ENCODE measurements at places on chromosomes 7 and 10. TPM values are rescaled to one million over a fixed set of nuclear protein-coding genes. Genes with fewer than 3 reads are reported as not detected.

GRCh38 chr7:55133630-55134358, 115.0 kb downstream of the EGFR start:
- peak; percentile 96 for DNase-seq

DNA sequence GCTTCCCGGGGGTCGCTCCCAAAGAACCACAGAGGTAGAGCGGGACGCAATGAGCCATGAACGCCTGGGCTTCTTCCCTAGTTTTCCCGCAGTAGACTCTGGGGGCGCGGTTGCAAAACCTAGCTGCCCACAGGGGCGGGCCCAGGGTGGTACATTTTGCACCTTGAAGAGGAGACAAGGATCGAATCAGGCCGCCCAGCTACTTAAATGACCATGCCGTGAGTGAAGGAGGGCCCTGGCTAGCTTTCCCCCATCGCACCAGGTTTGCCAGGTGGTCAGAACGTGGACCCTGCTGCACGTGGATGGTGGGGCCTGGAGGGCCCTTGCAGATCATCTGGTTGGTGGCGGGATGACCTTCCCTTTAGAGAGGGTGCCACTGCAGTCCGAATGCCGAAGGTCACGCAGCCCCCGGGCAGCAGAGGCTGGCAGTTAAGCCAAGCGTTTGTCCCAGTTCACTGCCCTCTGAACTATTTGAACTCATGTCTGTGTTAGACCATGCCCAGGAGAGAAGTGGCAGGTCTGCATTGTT, 604 bp upstream of the SHTN1 start:
- DNase-seq, result no peak

UCMA gene
- total RNA-seq, result not detected

DNA sequence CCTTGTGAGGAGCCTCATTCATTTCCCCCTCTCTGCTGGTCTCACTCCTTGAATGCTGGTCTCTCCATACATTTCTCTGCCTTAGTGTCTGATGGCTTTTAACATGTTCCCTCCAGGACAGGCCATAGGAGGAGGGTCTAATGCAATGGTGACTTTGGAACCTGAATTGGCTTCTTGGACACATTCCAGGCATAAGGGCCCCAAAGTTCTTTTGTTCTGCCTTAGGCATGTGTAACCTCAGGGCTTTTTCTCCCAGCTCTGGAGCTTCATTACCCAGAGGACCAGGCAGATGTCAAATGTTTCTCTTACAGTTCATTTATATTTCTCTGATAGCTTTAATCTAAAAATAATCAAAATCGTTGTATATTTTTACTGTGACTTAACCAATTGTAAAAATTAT, 162.6 kb downstream of the SDK1 start:
- no peak for DNase-seq

GRCh38 chr7:26340476-26341018, 48.9 kb downstream of the SNX10 start:
- no peak for DNase-seq

SCART1 gene
- 1.5 TPM for total RNA-seq

DNA sequence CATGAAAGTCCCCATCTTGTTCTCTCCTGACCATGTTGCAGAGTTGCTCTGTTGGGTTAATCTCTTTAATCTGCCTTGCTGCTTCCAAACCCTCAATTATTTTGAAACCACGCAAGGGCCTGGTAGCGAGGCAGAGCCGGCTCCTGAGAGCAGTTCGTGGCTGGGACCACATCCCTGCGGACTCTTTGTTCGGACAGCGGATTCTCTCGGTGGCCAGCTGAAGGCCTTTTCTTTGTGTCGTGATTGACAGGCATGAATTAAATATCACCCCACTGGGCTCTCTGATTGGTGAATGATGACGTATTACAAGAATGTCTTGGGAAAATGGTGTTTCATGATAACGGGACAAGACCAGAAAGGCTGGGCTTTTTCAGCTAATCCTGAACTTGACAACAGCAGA, 66.9 kb upstream of the ARHGAP21 start:
- DNase-seq, result no peak

MMRN2 gene
- total RNA-seq, result 0.12 TPM

- DNase-seq, result no peak
These were observed 736 bp downstream of the SKIDA1 start for GRCh38 chr10:21524526-21525366.

DNA sequence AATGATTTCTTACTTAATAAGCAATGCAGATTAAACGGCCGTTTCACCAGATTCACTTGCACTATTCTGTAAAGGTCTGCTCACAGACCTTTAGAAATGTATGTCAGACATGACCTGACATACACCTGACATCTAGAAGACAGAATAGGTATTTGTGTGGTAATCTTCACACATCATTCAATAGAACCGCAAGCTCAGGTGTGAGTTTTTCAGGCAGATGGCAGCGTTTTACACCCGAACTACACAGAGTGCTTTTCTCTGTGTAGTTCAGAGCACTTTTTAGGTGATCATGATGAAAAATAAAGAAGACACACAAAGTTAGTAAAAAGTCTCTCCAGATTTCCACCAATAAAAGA, 63.2 kb downstream of the PRKCQ start:
- no peak for DNase-seq

- DNase-seq, result no peak
These were observed 120.2 kb upstream of the ODAD2 start for GRCh38 chr10:28118985-28119628.

GRCh38 chr7:27242154-27242553, 448 bp upstream of the EVX1 start:
- DNase-seq, result no peak

DNA sequence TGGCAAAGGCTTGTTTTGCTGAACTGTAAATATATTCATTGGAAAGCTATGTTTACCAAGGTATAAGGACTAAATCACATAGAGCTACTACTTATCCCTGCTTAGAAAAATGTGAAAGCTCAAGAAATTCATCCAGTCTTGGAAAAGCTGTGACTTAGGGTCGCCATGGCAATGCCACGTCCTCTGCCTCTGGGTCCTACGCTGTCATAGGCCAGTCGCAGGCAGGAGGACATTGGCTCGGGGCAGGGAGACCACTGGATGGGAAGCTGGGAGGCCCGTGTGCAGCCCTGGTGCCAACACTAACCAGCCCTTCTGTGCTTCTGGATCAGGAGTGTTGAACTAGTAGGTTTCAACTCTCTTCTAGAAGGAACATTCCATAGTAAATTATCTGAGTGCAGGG, 67.3 kb upstream of the PDZD8 start:
- no peak for DNase-seq

COMMD3 gene
- total RNA-seq, result 75.4 TPM

GRCh38 chr7:159068893-159069448, 75.7 kb downstream of the VIPR2 start:
- DNase-seq, result no peak

CYP3A4 gene
- total RNA-seq, result not detected

- no peak for DNase-seq
These were observed 92.4 kb downstream of the ARID5B start for GRCh38 chr10:61993711-61994401.

LIPF gene
- not detected for total RNA-seq

- DNase-seq, result no peak
These were observed 40.6 kb upstream of the ABCA13 start for GRCh38 chr7:48130658-48131108.

DNA sequence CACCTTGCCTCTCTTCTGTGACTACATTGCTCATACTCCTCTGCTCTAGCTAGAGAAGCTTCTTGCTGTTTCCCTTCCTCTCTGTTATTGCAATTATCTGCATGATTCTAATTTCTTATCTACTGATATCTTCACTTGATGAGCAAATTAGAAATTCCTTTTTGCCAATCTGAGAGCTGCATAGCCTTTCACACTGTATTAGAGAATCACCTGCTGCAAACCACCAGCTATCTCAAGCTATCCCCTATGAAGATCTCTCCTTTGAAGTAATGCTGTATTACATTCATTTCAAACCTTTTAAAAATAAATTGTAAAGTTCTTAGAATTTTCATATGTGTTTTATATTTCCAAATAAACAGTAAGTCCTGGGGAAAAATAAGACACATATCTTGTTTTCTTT, 89.0 kb upstream of the ZNF804B start:
- DNase-seq, result no peak

DNA sequence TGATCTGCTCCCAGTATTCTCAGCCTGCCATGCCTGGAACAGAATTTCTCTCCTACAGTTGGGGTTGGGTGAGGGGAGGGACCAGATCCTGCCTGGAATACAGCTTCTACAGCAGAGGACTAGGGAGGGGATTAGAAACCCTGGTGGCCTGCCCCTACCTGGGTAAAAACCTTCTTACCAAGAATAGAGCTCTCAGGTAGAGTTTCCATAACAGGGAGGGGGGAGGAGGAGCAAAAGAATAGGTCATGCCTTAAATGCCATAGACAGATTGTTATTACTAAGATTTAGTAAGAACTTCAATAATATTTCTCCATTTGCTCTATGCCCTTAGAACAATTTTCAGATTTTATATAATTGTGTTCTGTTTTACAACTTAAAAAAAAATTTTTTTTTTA, 33.5 kb upstream of the TSPAN33 start:
- no peak for DNase-seq

VSTM2A gene
- total RNA-seq, result not detected

- DNase-seq, result no peak
These were observed 81.1 kb downstream of the XRCC2 start for GRCh38 chr7:152594801-152595200.

DNA sequence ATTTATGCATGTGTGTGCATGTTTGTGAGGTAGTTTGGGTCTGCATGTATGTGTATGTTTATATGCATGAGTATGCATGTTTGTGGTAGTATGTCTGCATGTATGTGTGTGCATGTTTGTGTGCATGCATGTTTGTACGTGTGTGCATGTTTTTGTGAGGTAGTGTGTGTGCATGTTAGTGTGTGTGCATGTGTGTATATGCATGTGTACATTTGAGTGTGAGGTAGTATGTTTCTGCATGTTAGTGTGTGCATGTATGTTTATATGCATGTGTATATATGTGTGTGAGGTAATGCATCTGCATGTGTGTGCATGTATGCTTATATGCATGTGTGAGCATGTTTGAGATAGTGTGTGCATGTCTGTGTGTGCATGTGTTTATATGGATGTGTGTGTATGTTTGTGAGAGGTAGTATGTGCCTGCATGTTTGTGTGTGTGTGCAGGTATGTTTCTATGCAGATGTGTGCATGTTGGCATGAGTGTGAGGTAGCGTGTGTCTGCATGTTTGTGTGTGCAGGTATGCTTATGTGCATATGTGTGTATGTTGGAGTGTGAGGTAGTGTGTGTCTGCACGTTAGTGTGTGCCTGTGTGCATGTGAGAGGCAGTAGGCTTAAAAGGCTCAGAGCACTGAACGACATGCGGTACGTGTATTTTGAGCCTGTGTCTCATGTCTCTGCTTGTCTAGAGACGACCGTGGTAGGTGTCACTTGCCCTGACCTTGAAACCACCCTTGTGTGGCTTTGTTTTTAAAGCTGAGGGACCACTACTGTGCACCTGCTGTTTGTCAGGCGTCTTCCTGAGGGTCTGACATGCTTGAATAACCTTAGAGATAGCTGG, 43.7 kb downstream of the PFKP start:
- no peak for DNase-seq

UBE2H gene
- total RNA-seq, result 53.5 TPM

SAMD9L gene
- 3.8 TPM for total RNA-seq

- no peak for DNase-seq
These were observed 134.8 kb downstream of the PCDH15 start for GRCh38 chr10:54666192-54666591.

CDH23 gene
- 0.07 TPM for total RNA-seq

DNA sequence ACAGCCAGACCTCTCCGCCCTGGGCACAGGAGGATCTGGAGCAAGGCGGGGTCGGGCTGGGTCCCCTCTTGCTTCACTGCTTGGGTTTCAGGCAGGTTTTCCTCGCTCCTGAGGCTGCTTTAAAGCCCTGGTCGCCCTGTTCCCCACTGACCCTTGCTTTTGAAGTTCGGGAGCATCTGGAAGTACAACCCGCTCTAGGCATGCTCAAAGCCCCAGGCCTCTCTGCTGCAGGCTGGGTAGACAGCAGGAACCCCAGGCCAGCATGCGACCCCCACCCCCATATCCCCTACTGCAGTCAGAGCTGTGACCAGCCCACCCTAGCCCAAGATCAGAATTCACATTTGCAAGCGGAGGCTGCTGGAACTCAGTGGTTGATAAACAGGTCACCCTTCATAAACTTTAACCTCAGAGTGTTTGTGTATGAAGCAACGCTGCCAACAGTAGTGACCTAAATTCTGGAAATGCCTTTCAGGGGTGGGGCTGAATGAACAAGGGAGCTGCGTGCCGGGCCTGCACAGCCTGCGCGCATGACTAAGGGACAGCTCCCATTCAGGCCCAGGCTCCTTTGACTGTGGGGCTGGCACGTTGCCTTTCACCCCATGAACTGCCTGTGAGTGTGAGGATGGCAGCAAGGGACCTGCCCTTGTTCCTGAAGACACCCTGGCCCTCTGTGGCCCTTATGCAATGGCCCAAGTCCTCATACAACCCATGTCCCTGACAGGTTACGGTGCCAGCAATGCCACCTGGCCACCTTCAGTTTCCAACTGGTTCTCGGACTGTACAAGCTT, 52.5 kb downstream of the PROSER2 start:
- peak; percentile 97 for DNase-seq

DNA sequence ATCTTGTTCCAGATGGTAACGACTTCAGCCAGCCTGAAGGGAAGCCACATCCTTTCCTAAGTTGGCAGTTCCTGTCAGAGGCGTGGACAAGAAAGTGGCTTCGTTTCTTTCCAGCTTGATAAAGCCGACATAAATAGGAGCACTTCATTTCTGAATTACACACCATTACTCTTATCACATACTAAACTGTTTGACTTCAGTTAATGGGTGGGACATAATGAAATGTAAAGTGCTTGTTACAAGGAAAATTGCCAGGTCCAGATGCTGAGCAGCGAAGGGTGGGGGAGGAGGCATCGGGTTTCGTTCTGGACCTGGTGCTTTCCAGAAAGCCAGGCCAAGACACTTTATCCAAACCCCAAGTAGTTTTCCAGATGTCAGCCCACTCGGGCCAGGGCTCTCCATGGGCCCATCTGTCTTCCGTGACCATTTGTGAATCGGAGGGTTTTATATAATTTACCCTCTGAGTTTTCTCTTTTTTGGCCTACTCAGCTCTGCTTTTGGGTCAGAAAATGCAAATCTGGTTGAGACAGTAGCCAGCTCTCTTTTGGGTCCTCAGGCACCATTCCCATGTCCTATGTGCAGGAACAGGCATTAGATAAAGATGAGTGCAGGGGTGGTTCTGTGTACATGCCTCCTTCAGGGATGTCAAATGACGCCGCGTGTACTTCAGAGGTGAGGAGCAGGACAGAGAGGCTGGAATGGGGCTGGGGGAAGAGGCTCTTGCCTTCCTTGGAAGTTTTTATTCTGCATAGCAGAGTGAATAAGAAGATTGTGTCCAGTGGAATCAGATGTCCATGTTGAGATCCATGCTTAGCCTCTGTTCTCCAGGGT, 90.2 kb downstream of the TACC2 start:
- DNase-seq, result no peak

- DNase-seq, result no peak
These were observed 51.3 kb upstream of the SEPTIN7 start for GRCh38 chr7:35749556-35749955.

DENND10 gene
- total RNA-seq, result 24.4 TPM
